HCT116 (cell line): ENCODE measurements at places on chromosomes 6 and 20.

GRCh38 chr20:301886-302848 is 4.8 kb downstream of the ZCCHC3 start:
- no peak for DNase-seq

- no peak for DNase-seq
These were observed 77.6 kb upstream of the GGTLC1 start for GRCh38 chr20:24066076-24066700.

- no peak for DNase-seq
These were observed 128.7 kb downstream of the DLL1 start for GRCh38 chr6:170162011-170162774.

DNA sequence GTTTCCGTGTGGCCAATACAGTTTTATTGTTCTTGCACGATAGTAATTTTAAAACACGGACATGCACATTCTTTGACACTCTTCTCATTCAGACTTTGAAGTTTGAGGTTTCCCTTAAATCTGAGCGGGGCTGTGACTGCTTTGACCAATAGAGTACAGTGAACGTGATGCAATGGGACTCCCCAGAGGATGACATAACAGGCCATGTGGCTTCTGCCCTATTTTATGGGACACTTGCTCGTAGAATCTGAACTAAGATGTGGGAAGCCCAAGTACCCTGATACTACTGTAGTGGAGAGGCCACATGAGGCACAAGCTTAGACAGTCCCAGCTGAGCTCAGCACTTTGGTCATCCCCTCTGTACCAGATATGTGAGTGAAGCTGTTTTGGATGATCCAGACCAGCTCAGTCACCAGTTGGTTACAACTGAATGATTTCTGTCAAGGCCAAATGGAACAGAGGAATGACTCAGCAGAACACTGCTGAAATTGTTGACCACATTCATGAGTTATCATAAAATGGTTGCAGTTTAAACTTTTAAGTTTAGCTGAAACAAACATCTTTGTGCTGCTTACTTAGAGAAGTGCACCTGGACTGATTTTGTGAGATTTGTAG is 279.4 kb downstream of the RFPL4B start:
- no peak for DNase-seq

DNA sequence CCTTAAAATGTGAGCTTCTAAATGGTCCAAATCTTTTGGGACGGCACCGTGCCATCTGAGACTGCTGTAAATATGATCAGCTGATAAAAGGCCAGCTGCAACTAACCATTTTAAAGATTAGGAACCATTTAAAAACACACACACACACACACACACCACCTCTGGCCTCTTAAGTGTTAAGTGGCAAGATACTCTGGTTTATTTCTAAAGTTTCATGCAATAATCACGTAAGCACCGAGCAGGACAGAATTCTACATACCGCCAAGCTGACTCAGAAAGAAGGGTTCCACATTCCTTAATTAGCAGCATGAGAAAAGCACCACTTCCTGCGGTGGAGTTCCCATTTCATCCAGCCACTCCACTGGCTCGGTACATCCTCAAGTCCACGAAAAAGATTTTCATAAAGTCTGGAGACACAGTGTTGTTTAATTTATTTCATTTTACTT is 17.8 kb upstream of the ZNF217 start:
- peak; percentile 78 for DNase-seq

- DNase-seq, result no peak
These were observed 49.0 kb downstream of the CPXM1 start for GRCh38 chr20:2751347-2751877.

- no peak for DNase-seq
These were observed 1958.5 kb upstream of the DEFB115 start for GRCh38 chr20:29298759-29299613.

DNA sequence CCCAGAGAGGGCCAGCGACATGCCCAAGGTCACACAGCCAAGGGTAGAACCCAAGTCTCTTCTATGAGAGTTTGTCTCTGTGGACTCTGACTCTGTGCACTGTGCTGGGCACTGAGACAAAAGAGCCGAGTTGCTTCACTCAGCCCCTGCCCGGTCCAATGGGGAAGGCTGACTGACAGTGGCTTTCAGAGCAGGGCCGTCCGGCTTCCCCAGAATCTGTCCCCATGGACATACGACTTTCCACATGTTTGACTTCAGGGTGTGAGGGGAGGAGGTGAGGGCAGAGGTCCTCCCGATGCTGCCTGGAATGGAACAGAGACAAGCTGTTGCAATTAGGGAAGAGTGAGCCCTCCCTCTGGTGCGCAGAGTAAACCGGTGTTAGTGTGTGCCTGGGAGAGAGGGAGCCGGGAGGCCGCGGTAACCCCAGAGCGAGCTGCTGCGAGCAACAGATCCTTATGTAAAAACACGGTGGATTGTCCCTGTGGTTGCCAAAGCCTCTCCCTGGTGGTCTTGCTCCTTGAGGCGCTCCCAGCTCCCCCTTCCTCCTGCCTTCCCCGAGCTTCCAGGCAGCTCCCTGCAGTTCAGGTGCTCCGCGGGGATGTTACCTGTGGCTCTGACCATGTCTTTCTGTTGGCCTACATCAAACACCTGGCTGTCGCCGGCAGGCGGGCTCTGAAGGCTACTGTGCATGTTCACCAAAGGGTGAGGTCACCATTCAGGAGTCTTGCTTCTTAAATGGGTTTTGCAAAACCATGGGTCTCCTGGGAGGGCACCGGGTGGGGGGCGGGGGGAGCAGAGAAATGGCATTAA is 672 bp downstream of the SIRPA start:
- no peak for DNase-seq

DNA sequence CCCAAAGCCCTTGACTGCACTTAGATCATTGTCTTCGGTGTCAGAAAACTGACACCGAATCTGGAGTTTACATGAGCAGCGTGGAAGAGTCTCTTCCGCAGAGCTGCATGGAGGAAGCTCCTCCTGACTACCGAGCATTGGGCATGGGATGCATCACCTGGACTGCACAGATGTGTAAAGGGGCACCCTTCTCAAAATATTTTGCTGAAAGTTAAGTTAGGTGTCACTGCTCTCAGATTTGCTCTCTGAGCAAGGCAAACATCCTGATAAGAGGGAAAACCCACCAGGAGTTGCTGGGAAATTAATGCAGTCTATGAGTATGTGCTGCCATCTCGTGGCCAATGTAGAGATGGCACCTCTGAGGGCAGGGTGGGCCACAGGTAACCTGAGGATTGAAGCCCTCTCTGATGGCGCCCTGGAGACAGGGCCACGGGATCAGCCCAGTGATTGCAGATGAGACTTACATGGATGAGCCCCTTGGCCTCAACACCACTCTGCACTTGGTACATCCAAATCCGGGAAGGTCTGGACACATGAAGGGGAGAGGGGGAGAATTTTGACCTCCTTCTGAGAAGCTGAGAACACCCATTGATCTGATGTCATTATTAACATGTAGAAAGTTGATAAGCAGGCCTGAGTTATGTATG is 129.9 kb downstream of the LPA start:
- DNase-seq, result peak; percentile 18

GRCh38 chr20:58268936-58269619 is 40.4 kb upstream of the RAB22A start:
- DNase-seq, result no peak

- DNase-seq, result no peak
These were observed 11.0 kb downstream of the TBPL1 start for GRCh38 chr6:133964052-133964451.

GRCh38 chr6:125117818-125118217 is 35.8 kb upstream of the TPD52L1 start:
- no peak for DNase-seq
